ENCODE measurements at places on chromosomes 1 and 21.

- DNase-seq: no peak
Observed at GRCh38 chr1:221559911-221560310, 182.0 kb downstream of the DUSP10 start.

DNA sequence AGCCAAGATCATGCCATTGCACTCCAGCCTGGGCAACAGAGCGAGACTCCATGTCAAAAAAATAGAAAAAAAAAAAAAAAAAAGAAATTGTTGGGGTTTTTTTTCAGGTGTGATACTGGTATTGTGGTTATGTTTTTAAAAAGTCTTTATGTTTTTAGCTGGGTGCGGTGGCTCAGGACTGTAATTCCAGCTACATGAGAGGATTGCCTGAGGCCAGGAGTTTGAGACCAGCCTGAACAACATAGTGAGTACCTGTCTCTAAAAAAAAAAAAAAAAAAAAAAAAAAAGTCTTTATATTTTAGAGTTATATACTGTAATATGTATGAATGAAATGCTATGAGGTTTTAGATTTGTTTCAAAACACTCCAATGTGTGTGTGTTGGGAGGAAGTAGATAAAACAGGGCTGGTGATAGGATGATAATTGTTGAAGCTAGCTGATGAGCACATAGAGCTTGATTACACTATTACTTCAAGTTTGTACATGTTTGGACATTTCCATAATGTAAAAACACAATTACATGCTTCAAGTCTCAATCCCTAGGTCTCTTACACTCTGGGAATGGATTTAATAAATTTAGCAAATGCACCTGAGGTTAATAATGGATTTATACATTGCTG, 30.2 kb upstream of the ATP5PO start:
- no peak for DNase-seq

DNA sequence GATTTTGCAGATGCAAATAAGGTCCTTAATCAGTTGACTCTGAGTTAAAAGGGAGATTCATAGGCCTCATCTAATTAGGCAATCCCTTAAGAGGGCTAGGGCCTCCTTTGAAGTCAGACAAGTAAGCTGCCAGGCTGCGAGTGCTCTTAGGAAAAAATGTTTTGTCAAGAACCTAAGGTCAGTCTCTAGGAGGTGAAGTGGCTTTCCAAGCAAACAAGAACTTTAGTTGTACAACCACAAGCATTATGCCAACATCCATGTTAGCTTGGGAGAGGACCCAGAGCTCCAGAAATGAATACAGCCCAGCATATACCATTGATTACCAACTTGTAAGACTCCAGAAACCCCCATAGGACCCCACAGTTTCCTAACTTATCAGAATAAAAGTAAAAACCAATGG, 1366.2 kb downstream of the PLA2G4A start:
- DNase-seq: no peak

DNA sequence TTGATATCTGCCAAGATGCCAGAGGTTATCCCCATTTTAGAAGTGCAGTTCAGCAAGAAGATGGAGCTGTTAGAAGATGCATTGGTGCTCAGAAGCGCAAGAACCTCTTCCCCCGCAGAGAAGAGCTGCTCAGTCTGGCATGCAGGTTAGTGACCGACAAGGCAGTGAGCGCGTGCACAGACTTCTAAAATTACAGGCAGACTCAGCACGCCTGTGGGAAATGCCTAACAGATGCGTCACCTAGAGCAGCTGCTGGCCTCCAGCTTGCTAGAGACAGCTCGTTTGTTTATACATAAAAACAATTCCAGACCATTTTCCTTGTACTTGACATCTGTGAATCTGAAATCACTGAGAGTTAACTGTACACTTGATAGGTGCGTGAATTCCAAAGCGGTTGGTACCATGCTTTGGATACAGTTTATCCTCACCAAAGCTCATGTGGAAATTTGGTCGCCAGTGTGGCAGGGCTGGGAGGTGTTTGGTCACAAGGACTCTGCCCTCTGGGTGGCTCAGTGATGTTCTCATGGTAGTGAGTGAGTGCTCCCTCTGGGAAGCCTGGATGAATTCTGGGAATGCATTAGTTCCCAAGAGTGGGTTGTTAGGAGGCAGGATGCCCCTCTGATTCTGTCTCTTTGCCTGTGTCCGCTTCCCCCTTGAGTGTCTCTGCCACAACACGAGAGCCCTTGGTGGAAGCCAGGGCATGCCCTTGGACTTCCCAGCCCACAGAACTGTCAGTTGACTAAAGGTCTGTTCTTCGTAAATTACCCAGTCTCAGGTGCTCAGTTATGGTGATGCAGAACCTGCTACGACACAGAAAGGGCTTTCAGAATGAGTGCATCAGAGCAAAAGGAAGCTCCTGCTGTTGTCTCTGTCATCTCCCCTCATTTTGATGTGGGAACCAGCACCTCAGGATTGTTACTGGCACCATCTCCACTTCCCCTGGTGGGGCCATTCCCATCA, 24.4 kb downstream of the SNAP47 start:
- peak; percentile 55 for DNase-seq

GRCh38 chr1:65165269-65165993, 17.4 kb downstream of the AK4 start:
- DNase-seq: no peak

DNA sequence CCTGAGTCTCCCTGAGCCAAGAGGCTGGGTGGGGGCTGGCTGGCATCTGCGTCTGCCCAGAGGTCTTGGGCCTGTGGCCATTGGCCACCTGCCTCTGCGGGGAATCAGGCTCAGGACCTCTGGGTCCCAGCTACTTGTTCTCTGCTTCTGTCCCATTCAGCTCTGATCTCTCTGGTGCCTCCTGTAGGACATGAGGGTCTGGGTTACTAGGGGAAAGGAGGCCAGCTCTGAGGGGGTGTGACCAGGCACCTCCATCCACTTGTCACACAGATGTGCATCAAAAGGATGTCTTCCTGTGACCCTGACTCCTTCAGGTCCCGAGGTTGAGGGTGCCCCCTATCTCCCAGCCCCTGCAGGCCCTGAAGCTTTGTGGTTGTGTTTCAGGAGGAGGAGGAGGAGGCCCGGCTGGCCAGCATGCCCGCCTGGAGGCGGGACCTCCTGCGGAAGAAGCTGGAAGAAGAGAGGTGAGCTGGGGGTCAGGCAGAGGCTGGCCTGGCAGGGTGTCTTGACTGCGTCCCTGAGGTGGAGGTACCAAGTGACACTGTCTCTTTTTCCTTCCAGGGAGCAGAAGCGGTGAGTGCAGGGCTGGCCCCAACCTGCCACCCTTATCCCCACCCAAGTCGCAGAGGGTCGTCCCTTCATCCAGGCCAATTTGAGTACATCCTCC, 9.0 kb downstream of the TNFRSF25 start:
- no peak for DNase-seq

- no peak for DNase-seq
Observed at GRCh38 chr21:43209575-43210453, 41.0 kb downstream of the CRYAA start.

DNA sequence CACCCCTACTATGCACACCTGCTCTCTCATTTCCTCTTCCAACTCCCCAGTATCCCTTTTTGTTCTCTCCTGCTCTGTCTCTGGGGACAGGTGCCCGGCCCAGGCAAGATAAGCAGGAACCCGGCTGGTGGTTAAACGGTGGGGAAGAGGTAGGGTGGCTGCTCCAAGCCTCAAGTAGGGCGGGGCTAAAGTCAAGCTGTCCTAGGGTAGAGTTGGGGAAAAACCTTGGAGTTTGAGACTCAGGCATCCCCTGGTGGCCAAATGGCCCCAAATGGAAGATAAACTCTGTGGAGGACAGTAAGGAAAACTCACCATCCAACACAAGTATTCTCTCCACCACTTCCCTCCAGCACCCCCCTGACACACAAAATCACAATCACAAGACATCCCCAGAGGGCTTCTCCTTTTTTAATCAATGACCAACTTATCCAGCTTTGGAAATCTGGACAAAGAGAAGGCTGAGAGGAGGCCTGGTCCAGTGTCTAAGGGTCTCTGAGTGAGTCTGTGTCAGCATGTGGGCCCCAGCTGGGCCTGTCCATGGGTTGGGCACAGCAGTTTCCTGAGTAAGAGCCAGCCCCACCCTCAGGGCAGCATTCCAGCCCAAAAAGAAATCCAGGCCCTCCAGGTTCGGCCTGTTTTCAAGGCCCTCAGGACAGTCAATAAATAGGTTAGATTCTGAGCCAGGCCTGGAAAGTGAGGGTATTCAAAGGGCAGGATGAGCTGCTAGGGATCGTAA, 9.8 kb downstream of the POMGNT1 start:
- peak; percentile 60 for DNase-seq

DNA sequence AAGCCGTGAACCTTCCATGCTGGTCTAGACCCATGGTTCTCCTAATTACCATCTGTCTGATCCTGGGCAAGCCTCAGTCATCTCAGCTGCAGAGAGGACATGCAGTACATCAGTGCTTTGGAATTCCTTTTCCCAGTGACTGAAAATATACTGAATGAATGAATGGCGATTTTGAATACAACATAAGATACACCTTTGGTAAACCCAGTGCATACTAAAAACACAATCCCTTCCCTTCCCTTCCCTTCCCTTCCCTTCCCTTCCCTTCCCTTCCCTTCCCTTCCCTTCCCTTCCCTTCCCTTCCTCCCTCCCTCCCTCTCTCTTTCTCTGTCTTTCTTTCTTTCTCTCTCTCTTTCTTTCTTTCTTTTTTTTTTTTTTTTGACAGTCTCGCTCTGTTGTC, 21.3 kb upstream of the PLXNA2 start:
- DNase-seq: no peak

GRCh38 chr1:14294860-14295536, 303.5 kb upstream of the KAZN start:
- no peak for DNase-seq

DNA sequence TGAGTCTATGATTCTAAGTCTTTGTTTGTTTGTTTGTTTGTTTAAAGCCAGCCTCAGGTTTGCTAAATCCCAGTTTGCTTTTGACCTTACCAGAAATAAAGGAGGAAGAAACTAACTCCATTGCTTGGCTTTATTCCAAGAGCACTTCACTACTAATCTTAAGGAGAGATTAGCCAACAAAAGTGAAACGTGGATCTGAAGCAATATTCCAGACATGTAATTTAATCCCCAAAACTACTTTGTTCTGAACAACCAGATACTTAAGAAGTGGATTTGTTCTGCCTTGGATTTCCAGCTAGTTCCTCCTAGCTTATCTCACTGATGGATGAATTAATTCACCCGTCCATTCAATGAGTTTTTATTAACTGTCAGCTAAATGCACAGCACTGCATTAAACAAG, 15.9 kb upstream of the CEP350 start:
- no peak for DNase-seq

GRCh38 chr1:2807678-2808385, 6.3 kb upstream of the TTC34 start:
- DNase-seq: no peak

DNA sequence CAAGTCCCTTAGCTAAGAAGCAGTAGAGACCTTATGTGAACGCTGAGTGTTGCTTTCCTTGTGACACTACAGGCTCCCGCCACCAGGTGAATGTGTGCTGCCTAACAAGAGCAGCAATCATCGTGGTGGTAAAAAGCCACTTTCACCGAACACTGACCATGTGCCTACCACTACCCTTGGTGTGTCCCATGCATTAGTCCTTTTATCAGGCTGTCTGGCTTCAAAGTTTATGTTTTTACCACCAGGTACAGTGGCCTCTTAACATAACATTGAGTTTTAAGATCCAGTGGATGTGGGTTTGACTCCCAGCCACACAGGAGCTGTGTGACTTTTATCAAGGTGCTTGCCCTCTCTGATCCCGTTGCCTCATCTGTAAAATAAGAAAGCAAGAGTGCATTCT, 1.7 kb downstream of the C1QB start:
- DNase-seq: no peak

DNA sequence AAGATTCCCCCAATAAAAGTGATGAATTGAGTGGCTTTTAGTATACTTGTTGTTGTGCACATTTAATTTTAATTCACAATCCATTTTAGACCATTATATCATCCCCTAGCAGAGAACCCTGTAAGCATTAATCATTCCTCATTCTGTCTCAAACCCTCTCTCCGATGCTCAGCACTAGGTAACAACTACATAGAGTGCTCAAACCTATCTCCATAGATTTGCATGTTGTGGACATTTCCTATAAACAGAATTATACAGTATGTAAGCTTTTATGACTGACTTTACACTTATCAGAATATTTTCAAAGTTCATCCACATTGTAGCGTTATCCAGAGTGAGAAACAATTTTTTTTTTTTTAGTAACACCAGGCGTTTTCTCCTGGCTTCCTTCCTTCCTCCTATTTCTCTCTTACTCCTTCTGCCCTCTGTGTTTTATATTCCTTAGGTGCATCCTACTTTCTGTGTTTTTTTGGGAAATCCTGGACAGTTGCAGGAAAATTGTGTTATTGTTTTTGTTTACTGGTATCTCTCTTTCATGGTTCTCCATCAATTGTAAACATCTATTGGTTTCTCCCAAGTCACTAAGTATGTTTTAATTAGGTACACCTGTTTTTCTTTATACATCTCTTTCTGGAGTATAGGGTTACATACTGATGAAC, 1528.0 kb upstream of the TPTE start:
- DNase-seq: no peak

GRCh38 chr1:43359696-43360095, 915 bp downstream of the CDC20 start:
- DNase-seq: no peak

- DNase-seq: no peak
Observed at GRCh38 chr1:63807046-63807445, 33.2 kb downstream of the ROR1 start.

- DNase-seq: no peak
Observed at GRCh38 chr1:117049857-117050256, 10.3 kb upstream of the TTF2 start.

- DNase-seq: peak; percentile 45
Observed at GRCh38 chr1:184483101-184483683, 96.4 kb downstream of the C1orf21 start.

- DNase-seq: no peak
Observed at GRCh38 chr1:43021547-43022474, 63.1 kb upstream of the SLC2A1 start.

DNA sequence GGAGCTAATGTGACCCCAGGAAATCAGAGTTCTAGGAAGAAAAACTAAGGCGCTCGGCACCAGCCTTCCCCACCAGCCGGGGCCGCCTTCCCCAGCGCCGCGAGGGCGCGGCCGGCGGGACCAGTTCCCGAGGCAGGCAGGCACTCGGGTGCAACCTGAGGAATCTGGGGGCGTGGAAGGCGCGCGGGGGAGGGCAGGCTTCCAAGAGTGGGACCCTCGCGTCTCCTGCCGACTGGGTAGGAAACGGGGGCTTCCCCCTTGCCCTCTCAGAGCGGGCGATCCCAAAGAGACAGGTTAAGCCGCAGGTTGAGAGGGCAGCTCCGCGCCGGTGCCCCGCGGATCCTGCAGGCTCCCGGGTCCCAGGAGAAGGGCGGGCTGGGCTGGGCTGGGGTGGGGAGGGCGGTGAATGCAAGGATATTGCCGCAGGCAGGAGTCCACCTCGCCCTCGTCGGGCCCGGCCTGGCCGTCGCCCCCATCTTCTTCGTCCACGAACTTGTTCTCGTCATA, 431 bp downstream of the ARPC5 start:
- DNase-seq: peak; percentile 39

- DNase-seq: no peak
Observed at GRCh38 chr21:36310016-36310415, 10.0 kb upstream of the MORC3 start.

GRCh38 chr1:218575856-218576255, 230.7 kb downstream of the TGFB2 start:
- DNase-seq: no peak
